ENCODE measurements at places on chromosomes 12 and 14.

DNA sequence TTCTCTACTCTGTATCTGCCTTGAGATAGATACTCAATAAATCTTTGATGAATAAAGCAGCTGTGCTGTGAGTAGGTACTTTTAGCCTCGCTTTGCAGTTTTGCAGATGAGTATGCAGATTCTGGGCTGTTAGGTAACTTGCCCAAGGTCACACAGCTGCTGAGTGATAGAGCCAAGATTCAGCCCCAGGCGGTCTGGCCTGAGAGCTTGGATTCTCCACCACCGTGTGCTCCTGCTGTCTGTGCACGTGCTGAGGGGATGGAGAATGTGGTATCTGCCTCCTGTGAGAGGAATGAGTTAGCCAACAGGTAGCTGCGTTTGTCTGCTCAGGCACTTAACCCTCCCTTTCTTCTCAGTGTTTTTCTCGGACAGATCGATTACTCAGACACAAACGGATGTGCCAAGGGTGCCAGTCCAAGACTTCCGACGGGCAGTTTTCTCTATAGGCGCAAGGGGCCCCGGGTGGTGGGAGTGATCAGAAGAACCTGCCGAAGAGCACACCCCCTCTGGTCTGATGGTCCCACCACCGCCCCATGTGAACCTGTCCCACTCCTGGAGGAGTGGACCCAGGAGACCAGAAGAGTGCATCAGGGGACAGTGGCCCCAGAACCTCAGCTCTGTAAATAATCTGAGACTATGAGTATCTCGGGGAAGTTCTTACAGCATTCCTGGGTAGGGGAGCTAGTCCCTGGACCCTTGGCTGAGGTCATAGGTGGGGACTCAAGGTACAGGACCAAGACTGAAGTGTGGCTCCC, 6.6 kb upstream of the CSAD start:
- DNase-seq, result no peak

- DNase-seq, result no peak
Observed at GRCh38 chr12:111157486-111157885, 211.4 kb downstream of the PHETA1 start.

DNA sequence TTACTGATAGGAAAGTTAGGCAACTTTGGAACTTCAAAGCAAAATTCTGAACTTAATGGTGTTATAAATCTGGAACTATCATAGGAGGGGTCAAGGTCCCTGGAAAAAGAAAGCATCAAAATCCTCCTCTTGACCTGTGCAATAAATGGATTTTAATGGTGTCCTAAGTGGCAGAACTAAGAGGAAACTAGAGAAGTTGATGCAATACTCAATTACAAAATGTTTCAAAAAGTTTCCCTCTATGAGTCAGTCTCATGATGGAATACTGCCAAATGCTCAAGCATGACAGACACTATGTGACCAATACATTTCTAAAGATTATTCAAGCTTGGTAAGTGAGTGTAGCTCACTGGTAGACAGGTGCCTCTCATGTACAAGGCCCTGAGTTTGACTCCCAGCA, 47.7 kb upstream of the ERGIC2 start:
- DNase-seq, result peak; percentile 55

- DNase-seq, result no peak
Observed at GRCh38 chr12:103589517-103589916, 2.4 kb downstream of the STAB2 start.

DNA sequence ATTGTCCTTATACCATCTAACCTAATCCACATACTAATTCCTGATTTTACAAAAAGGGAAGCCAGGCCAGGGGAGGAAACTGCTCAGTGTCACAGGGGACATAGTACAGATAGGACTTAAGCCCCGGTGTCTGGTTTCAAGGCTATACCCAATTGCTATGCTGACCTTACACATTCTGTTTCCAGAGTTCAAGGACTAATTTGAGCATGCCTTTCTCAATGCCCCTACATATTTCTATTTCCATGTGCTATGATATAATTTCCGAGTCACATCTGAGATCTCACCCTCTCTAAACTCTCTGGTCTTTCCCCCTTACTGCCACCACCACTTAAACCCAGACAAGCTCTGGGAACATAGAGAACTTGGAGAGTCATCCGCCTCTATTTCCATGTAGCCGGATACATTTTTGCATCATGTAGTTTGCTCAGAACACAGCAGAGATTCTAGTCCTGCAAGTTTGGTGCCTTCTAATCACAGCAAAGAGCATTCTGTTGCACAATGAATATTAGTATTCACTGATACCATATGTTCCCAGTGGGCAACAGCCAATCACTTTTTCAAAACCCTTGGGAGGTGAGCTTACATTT, 34.2 kb downstream of the PPM1H start:
- no peak for DNase-seq

DNA sequence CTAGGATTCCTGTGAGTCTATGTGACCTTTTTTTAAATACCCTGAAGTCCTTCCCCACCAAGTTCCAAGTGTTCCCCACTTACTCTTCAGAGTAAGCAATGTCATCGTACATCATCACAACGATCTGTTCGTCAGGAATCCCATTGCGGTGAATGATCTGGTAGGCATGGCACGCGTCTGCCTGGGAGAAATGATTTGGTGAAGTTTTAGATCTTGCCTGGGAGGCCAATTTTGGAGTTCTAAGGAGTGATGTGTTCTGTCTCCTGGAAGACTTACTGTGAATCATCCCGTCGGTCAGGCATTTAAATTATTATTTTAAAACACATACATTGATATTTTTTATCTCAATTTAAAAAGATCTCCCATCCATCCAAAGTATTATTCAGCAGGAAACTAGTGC, 29.8 kb downstream of the LGMN start:
- no peak for DNase-seq

GRCh38 chr14:104091061-104091926, 5.8 kb downstream of the ASPG start:
- DNase-seq, result no peak

DNA sequence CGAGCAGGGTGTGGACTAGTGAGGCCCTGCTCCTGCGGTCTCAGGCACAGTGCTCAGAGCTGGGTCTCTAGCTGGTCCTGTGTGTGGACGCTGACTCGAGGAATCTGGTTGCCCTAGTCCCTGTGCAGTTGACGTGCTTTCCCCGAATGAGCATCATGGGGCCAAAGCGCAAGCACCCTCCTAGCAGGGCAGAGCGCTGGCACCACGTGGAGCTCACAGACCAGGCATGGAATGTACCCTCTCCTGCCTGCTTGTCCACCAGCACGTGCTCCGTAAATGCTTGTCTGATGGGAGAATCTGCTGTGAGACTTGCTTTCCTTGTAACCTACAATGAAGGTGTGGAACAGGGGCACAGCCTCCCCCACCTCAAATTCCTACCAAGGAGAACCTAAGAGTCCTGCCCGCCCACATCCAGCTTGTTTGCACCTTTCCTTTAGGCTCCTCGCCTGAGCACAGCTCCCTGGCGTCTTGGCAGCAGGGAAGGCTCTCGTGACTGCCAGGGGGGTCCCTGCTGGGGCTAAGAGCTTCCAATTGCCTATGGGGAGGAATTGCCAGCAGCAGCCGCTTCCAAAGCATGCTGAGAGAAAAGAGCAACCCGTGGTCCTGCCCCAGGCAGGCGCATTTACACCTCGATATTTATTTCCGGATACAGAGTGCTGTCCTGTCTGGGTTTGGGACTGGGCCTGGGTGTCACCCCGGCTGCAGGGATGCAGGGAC, 125.0 kb downstream of the PIWIL1 start:
- DNase-seq, result no peak

DNA sequence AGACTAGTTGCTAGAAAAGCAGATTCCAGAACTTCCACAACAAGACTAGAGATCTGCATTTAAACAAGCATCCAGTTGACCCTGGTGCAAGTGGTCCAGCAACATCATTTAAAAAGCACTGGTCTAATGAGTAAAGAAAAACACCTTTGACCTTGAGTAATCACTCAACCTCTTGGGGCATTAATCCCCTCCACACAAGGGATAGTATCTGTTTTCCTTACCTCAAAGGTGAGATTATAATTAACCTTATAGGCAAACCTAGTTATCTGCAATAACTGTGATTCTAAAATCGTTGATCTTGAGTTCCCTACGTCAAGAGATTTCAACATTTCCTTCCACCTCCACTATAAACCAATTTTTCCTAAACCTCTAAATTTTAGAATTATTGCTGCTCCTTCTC, 1.1 kb downstream of the KDM5A start:
- no peak for DNase-seq

- no peak for DNase-seq
Observed at GRCh38 chr14:100526057-100526456, 61.2 kb downstream of the BEGAIN start.

GRCh38 chr14:64733899-64734298, 29.7 kb downstream of the PLEKHG3 start:
- DNase-seq, result no peak

DNA sequence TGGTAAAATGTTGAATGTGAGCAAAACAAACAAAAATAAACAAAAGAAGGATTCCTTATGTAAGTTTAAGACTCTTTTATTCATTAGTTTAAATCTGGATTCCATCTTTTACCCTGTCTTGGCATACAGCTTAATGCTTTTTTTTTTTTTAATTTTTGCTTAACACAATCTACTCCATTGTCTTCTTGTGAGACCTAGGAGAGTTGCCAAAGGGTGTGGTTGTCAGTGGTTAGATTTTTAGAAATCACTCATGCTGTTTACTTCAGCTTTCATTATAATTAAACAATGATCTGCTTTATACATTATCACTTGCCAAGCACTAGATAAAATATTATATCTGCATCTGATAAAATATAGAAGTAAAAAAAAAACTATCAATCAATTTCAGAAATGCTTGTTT, 77.7 kb upstream of the KITLG start:
- peak; percentile 59 for DNase-seq

- DNase-seq, result no peak
Observed at GRCh38 chr12:2486796-2487195, 308.0 kb upstream of the FKBP4 start.

GRCh38 chr14:92544051-92544720, 30.6 kb downstream of the RIN3 start:
- DNase-seq, result no peak

DNA sequence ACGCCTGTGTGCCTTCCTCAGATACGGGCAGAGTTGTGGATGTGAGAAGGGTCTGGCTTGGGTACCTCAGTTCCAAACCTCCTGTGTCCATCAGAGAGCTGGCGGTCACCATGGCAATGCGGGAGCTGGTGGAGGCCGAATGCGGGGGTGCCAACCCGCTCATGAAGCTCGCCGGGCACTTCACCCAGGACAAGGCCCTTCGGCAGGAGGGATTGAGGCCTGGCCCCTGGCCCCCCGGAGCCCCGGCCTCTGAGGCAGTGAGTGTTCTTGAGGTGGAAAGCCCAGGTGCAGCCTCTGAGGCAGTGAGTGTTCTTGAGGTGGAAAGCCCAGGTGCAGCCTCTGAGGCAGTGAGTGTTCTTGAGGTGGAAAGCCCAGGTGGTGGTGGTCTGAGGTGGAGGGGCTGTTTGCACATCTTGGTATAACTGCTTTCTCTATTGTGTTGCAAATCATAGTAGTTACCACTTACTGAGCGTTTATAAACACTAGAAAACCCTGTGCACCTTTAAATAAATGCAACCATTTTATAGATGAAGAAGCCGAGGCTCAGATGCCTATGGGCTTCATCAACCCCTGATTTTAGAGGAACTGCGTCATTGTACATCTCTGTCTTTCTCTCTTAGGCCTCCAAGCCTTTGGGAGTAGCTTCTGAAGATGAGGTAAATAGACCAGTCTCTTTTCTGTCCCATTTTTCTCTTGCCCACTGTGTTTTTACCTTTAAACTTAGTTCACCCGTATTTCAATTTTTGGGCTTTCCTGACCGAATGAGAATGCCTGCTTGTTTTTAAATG, 976 bp downstream of the PEX5 start:
- DNase-seq, result peak; percentile 20

GRCh38 chr12:25307818-25308217, 57.1 kb upstream of the KRAS start:
- DNase-seq, result peak; percentile 68

- no peak for DNase-seq
Observed at GRCh38 chr12:89593233-89593632, 67.4 kb upstream of the POC1B start.

GRCh38 chr14:47207617-47208016, 467.8 kb downstream of the MDGA2 start:
- no peak for DNase-seq

DNA sequence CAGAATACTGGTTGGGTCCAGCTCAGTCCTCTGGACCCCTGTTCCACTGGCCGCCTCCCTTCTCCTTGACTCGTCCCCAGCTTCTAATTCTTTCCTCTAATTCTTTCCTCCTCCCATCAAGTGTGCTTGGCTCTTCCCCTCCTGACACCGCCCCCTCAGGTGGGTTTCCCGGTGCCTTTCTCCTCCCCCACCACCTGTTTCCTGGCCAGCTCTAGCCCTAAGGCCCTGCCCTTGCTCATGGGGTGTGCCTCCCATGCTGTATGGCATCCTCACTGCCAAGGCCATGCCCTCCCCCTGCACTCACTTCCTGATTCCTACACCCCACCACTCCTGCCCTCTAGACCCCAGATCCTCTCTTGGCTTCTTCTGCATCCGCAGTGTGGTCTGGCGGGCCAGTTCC, 12.1 kb upstream of the EML1 start:
- no peak for DNase-seq

DNA sequence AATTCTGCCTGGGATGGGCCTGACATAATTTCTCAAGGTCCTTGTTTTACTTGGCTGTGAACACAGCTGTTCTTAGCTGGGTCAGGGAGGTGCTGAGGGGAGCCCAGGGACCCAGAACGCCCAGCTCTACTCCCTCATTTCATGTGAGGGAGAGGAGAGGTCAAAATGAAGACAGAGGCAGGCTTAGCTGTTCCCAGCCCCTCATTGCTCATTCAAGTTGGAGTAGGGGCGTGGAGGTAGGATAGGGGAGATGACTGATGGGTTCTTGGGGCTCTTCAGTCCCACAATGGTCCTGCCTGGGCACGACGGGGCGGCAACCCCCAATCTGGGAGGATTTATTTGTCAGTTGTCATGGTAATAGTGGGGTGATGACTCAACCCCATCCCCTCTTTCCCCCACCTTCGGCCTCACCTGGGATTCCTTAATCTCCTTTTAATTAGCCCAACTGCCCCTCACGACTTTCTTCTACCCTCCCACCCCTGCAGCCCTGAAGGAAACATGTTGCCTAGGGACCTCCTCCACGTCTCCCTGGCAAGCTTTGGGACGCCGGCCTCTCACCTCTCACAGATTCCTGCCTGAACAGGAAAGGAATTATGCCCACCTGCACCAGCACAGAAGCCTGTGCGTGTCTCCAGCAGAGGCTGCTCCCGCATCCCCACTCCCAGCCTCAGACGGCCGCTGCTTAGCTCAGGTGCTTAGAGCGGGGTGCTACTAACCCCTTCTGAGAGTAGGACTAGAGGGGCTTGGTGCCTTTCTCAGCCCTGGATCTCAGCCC, 10.2 kb downstream of the SPRYD3 start:
- DNase-seq, result no peak

All from AG10803 (cell line).